ENCODE measurements at places on chromosomes 1 and 21.

DNA sequence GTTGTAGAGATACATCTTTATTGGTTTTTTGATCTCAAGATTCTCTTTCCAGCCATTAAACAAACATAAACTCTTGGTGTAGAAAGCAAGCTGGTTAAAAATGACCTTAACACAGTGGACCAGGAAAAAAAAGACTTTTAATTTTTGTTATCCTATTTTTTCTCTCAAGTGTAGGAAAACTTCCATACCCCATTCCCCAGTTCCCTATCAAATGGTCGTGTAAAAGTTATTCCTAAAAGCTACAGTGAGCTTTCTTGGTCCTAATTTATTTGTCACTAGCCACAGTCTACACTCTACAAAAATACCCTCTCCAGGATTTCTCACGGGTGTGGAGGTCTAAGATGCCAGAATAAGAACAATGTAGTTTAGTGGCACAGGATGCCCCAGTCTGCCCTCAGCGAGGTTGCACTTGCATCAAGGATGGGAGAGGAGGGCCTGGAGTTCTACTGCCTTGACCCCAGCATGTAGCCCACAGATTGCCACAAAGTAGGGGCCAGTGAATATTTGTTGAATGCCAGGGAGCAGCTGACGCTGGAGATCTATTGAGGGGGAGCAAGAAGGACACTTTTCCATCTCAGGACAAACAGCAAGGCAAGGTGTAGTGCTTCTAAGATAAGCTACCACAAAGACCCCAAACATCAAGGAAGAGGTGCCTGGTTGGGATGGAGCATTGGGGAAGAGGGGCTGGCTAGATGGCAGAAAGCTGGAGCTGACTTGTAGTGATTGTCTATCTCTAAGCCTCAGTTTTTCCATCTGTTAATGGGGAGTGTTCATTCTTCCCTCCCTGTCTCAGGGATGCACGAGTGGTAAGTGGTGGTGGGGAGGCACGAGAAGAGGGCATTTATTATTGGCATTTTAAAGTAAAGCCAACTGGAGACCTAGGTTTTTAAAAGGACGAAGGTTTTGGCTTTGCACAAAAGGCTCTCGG is 1.8 kb downstream of the MYCL start:
- ATAC-seq: no peak

DNA sequence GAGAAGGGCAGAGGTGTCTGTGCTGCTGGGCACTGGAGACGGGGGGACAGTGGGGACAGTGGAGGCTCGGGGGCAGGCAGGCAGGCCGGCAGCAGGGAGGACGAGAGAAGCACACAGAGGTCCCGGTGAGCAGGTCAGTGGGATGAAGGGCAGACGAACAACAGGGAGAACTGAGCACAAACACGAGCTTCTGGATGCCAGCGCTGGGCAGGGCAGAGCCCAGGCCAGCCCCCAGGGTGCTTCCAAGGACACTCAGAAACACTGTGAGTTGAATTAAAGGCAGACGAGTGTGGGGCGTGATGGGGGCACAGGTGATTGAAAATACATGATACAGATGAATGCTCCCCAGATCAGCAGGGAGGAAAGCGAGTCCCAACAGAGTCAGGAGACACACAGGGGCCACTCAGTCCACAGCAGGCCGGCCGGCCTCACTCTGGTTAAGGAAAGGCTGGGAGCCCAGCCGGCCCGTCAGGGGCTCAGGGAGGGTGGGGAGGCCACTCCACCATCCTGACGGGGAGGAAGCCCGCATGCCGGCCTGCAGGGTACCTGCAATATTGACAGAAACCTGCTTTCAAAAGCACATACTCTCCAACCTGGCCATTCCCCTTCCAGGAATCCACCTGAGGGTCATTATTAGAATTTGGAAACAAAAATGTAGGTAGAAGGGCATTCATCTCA is 14.1 kb downstream of the SLC19A1 start:
- no peak for ATAC-seq

DNA sequence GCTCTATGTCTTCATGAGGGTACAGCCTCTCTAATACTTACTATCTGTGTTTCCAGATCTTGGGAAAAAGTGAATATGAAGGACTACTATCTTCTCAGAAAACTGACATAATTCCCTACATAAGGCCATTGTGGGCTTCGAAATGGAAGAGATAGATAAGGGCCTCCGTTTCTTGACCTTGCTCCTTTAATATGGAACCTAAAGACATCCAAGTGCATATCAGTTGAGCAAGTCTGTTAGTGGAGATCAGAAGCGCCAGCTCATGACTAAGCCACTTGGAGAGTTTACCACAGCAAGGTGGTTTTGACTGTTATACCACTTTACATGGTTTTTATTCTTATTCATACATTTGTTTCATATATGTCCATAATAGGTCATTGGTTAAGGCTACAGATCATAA is 35.3 kb upstream of the FCER1A start:
- ATAC-seq: peak; percentile 35

DNA sequence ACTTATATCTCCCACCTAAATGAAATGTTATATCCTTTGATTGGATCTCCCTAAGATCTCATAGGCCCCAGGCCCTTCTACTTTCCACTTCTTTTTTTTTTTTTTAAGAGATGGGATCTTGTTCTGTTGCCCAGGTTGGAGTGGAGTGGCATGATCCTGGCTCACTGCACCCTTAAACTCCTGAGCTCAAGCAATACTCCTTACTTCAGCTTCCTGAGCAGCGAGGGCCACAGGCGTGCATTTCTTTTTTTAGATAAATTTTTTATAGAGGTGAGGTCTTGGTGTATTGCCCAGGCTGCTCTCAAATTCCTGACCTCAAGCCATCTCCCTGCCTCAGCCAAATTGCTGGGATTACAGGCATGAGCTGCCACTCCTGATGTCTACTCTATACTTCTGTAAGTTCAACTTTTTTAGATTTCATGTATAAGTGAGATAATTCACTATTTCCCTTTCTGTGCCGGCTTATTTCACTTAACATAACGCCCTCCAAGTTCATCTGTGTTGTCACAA is 987.5 kb upstream of the NCAM2 start:
- ATAC-seq: no peak

GRCh38 chr1:62142496-62142895 is 52.2 kb upstream of the L1TD1 start:
- no peak for ATAC-seq

GRCh38 chr21:25501996-25502665 is 105.2 kb downstream of the MRPL39 start:
- peak; percentile 92 for ATAC-seq

DNA sequence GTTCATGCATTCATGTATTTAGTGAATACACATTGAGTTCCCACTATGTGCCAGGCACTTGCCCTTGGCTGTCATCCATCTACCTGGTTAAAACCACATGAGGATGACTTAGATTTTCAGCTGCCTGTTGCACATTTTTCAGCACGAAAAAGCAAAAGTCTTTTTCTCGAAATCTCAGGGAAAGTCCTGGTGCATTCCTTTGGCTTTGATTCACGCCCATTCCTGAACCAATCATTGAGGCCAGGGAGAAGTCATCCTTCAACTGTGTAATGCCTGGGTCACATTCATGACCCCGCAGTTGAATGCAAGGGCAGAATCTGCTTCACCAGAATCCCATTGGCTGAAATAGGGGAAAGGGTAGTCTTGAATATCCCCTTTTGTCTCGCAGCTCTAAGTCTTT is 84.4 kb downstream of the RNF220 start:
- ATAC-seq: no peak

GRCh38 chr1:54680387-54680786 is 35.3 kb upstream of the TTC4 start:
- no peak for ATAC-seq

DNA sequence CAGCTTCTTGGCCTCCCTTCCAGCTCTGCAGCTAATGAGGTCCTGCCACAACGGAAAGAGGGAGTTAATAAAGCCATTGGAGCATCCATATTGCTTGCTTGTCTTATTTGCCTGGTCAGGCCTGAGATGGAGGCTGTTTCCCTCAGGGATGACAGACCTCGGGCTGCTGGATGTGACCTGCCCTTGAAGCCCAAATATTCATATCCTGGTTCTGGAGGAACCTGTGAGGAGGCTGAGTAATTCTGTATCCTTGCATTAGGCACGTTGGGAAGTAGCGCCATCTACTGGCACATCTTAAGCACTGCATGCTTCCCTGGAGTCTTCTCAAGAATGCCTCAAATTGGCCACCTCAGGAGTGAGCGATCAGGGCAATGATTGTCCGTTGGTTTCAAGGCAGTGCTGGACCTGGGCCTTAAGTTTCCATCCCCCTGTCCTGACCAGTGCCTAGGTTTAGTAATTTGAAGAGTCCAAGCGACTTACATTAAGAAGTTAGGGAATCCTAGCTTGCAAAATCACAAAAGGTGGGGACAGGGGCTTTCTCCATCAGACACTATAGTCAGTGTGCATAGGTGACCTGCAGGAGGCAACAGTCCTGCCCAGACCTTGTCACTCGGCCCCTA is 13.8 kb upstream of the NASP start:
- peak; percentile 85 for ATAC-seq

GRCh38 chr21:23579573-23579972 is 2027.7 kb downstream of the MRPL39 start:
- ATAC-seq: no peak

GRCh38 chr1:31376375-31377134 is 3.7 kb upstream of the FABP3 start:
- ATAC-seq: no peak

DNA sequence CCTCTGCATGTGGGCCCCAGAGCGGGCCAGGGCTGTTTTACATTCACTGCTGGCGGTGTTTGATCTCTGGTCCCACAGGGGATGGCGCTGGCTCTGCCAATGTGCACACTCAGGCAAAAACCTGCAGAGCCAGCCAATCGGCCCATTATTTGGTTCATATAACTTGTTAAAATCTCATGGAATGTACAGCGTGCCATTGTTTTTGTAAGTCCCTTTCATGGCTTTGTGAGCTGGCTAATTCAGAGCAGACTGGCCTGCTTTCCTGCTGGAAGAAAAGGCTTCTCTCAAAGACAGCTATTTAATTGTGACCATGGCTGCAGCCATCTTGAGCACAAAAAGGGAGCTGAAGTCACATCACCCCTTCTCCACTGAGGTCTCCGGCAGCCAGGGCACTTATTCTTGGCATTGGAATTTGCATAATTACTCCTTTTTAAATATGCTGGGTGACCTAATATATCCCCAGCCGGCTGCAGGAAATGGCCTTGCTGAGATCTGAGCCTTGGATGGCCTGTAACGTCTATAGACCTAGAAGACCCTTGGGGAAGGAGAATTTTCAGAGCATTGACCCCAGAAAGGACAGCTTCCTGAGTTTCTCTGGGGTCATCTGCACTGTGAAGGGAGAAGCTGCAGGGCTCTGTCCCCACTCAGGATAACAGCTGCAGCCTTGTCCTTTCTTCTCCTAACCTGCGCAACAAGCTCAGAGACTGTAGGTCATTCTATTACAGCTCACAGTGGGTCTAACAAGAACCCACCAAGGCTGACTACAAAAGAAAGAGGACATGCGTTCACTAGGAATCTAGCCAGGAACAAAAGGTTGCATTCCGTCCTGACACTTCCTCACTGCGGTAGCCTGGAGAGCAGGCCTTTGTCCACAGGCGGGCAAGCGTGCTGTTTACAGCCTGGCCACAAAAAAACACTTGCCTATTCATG is 45.8 kb downstream of the BCAR3 start:
- no peak for ATAC-seq
